ENCODE measurements at places on chromosomes 3 and 15.

GRCh38 chr3:82736696-82737277 lies 975.3 kb upstream of the GBE1 start:
- DNase-seq: peak; percentile 23

GRCh38 chr3:133935843-133936769 lies 40.4 kb upstream of the RAB6B start:
- no peak for DNase-seq

DNA sequence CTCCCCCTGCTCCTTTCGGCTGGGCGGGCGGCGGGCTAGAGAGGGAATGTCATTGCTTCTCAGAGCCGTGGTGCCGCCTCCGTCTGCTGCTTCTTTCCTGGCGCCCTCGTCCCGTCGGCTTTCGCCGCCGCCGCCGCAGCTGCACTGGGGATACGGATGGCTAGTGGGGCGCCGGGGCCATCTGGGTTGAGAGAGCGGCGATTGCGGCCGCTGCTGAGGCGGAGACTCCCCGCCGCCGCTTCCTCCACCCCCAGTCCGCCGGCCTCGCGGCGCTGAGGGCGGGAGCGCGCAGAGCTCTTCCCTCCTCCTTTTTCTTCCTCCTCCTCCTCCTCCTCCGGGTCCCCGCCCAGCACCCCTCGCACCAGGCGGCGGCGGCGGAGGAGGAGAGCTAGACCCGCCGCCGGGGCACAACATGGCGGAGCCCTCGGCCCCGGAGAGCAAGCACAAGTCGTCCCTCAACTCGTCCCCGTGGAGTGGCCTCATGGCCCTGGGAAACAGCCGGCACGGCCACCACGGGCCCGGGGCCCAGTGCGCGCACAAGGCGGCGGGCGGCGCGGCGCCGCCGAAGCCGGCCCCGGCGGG lies at the start of gene STT3B:
TSS of gene STT3B (plus strand) at position 339 of the 582 bp plus-strand sequence. CDS start at position 413, 74 bp downstream.
- DNase-seq: no peak

- DNase-seq: no peak
These were observed 258.4 kb upstream of the AGTR1 start for GRCh38 chr3:148439254-148439822.

- DNase-seq: no peak
These were observed 60.7 kb downstream of the TBC1D2B start for GRCh38 chr15:78016860-78017259.

GRCh38 chr15:85737061-85737460 lies 57.7 kb downstream of the KLHL25 start:
- no peak for DNase-seq

DNA sequence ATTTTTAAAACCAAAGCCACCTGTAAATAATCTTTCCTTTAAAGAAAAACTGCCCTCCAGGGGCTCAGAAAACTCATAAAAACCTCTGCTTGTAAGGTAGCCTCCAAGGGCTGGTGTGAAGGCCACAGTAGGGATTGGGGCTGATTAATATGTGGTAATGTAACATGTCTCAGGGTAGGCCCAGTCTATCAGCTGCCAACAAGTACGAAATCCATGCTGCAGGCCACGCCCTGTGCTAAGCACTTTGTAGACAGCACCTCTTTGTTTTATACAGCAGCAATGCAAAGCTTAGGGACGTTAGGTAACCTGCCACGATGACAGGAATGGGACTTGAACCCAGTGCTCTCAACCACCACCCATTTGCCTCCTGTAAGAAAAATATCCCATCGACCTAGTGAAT lies 65.6 kb upstream of the PRICKLE2 start:
- DNase-seq: no peak

GRCh38 chr3:46852334-46852720 lies 10.9 kb downstream of the MYL3 start:
- DNase-seq: no peak

GRCh38 chr3:161215185-161215584 lies 5.9 kb upstream of the NMD3 start:
- DNase-seq: no peak

- DNase-seq: no peak
These were observed 228.1 kb downstream of the SNRPN start for GRCh38 chr15:25182736-25183445.

GRCh38 chr3:166696103-166696502 lies 684.0 kb downstream of the ZBBX start:
- DNase-seq: no peak

DNA sequence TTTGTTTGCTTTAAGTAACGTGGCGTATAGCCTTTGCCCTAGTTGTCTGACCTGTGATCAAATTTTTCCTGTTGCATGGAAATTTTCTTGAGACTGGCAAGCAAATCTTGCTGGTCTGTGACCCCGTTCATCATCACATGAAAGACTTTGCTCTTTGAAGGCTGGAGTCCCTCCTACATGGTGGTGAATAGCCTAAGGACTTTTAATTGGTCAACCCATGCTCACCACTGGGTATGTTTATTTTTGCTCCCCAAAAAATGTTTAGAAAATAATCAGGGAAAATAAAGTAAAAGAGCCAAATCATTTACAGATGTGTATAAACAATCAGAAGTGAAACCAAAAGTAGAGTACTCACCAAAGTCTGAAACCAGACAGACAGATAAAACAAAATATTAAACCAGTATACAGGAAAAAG lies 1075.3 kb upstream of the ALCAM start:
- no peak for DNase-seq

DNA sequence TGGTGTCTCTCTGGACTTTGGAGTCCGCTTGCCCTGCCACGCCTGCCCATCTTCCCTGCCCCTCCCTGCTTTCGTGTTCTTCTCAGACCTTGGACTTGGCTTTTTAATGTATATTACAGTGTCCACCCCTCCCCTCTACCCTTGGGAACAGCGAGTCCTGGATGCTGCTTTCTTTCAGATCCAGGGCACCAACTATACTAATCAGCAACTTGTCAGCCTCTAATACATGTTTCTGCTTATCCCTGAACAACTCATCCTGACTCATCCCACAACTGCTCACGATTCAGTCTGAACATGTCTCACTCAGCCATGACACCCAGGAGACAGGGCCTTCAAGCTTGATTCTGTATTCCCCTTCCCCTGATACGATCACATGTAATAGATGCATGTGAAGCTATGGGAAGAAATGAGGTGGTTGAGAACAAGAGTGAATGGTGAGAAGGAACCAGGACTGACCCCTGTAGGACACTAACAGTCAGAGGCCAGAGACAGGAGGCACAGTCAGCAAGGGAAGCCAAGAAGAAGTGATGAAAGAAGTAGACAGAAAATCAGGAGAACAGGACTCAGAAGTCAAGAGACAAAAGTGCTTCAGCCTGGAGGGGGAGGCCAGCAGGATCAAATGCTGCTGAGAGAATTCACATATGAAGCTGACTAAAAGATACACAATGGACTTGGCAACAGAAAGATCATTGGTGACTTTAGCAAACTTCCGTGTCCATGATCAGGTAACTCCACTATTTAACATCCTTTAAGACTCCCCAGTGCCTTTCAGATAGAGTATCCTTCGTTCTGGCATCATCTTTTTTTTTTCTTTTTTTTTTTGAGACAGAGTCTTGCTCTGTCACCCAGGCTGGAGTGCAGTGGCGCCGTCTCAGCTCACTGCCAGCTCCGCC lies 35.4 kb downstream of the BCL2L10 start:
- DNase-seq: peak; percentile 45

- peak; percentile 85 for DNase-seq
These were observed 128.8 kb upstream of the PRR23C start for GRCh38 chr3:139173372-139174108.

GRCh38 chr3:34988296-34988695 lies 651.0 kb upstream of the ARPP21 start:
- DNase-seq: no peak

- DNase-seq: no peak
These were observed 54.1 kb downstream of the SLC7A14 start for GRCh38 chr3:170531657-170532335.

All from Ammon's horn (tissue), 1 donor.